ENCODE measurements at places on chromosomes 7 and 10.

- DNase-seq = peak; percentile 94
Observed at GRCh38 chr10:14244801-14245211, 85.9 kb downstream of the FRMD4A start.

- no peak for DNase-seq
Observed at GRCh38 chr10:118501171-118501570, 94.3 kb downstream of the PRLHR start.

DNA sequence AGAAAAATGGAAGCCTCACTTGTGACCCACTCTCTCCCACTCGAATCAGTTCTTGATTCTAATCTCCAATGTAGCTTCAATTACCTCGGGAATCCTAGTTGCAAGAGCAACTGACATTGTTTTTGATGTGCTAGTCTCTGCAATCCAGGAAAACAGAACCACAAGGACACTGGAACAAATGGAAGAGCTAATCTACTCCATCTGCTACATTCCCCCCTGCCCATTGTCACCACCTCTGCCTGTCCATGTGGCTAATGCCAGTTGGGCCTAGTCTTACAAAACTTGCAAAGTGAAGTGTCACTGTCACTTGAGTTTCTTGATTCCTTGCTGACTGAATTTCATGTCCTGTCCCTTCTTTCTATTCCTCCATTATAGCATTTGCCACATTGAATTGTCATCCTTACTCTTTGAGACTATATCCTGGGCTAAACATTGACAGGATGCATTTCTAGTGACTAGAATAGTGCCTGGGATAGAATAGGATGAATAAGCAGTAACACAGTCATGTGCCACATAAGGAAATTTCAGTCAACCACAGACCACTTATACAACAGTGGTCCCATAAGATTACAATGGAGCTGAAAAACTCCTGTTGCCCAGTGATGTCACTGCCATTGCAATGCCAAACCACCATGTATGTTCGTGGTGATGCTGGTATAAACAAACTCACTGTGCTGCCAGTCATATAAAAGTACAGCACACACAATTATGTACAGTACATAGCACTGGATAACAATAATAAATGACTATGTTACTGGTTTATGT lies 13.5 kb downstream of the GCC1 start:
- DNase-seq = no peak

GRCh38 chr10:124245806-124246440 lies 152.5 kb upstream of the CHST15 start:
- no peak for DNase-seq

- no peak for DNase-seq
Observed at GRCh38 chr10:23826421-23826820, 382.5 kb upstream of the KIAA1217 start.

- DNase-seq = peak; percentile 90
Observed at GRCh38 chr10:79266543-79267312, 80.5 kb upstream of the PPIF start.

DNA sequence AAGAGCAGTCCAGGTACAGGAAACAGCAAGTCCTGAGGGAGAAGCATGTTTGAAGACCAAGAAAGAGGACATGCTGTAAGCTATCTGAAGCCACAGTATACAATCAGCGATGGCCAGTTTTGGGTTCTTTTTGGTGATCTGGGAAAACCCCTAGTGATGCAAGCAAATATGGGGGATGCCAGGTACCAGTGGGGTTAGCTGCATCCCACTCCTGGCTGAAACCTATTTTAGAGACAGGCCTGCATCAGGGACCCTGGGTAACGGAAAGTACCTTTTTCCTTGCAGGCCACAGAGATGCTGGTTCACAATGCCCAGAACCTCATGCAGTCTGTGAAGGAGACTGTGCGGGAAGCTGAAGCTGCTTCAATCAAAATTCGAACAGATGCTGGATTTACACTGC lies 32.9 kb downstream of the AP3M1 start:
- no peak for DNase-seq

GRCh38 chr10:52586710-52587109 lies 185.9 kb downstream of the MBL2 start:
- DNase-seq = no peak

All from T1000 (cell line).